ENCODE measurements at places on chromosomes 1 and 21.

DNA sequence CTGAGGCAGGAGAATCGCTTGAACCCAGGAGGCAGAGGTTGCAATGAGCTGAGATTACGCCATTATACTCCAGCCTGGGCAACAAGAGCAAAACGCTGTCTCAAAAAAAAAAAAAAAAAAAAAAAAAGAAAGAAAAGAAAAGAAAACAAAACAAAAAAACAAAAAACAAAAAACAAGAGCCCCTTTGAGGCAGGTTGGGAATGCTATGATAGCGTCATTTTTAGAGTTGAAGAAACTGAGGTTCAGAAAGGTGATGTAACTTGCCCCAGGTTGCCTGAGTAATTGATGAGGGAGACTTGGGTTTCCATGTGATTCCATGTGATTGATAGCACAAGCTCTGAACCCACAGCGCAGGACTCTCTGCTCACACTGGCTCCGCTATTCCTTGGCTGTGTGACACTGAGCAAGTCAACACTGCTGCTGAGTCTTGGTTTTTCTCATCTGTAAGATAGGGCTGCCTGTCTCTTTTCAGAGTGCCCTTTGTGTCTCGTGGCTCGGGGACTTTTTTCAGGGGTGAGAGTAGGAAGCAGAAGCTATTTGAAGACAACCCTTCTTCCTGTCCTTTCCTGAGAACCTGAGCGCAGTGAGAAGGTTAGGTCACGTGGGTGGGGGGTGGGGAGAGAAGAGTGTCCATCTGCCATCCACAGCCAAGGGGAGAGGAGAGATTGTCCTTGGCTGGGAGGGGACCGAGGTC lies 2.5 kb downstream of the CNR2 start:
- peak; percentile 59 for DNase-seq

DNA sequence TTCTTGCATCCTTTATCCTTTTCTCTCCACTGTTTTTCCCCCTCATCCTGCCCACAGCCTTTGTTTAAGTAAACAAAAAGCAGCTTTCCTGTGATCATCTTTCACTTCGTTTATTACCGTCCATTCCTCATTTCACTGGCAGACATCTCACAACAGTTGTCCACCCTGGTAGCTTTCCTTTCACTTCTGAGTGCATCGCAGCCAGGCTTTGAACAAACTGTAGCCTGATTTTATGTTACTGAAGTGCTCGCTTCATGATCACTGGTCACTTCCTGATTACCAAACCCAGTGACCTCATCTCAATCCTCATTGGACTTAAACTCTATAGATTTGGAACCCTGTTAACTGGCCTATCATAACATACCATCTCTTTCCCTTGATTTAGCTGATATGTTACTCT lies 67.7 kb downstream of the SDCCAG8 start:
- no peak for DNase-seq

DNA sequence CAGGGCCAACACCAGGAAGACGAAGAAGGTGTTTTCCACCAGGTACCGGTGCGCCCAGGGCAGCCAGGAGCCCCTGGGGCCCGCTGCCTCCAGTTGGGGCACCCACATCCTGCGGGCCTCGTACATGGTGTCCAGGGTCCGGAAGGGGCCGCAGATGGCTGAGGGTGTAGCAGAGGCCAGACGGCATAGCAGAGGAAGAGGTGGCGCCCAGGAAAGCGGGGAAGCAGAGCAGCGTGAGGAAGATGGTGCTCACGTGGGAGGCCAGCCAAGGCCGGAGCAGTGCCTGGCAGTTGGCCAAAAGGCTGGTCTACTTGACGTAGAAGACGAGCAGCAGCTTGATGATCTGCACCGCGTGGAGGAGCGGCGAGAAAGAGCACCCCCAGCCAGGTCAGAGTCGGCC lies 40.4 kb downstream of the ZNF691 start:
- DNase-seq = no peak

DNA sequence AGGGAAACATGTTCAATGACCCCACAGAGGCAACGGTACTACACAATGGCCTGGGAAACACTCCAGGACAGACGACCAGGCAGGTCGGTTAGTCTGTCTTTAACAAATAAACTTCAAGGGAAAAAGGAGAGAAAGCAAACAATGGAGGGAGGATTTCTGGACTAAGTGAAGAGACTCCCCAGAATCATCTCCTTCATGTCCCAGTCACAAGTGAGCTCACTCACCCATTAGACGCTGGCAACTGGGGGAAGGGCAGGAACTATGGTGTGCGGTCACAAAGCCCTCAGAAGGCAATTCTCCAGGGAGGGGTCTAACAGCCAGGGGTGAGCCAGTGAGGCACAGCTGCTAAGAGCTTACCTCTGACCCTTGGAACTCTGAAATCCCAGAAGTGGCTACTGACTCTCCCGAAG lies 55.7 kb upstream of the NADK start:
- DNase-seq = no peak

DNA sequence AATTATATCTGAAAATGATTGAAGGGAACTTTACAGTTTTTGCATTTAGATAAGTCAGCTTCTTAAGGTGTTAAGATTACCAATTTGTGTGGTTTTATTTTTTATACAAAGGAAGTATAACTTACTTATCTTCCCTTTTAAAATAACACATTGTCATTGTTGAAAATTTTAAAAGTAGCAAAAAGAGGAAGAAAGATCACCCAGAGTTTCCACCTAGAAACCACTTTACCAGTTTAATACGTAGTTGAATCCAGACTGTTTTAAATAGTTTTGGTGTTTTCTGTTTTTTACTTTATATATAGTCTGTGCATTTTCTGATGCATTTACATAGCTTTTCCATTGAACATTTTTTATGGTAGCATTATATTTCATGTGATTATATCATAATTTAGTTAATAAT lies 6.1 kb downstream of the CCDC18 start:
- DNase-seq = no peak

- DNase-seq = no peak
These were observed 163.5 kb downstream of the TOMM20 start for GRCh38 chr1:234965111-234965510.

GRCh38 chr1:7852804-7853683 lies at the start of gene UTS2:
TSS of gene UTS2 (minus strand) at chr1:7853065. CDS start at chr1:7853003, 62 bp downstream.
- DNase-seq = no peak

GRCh38 chr1:199132006-199132405 lies 493.2 kb downstream of the PTPRC start:
- no peak for DNase-seq

DNA sequence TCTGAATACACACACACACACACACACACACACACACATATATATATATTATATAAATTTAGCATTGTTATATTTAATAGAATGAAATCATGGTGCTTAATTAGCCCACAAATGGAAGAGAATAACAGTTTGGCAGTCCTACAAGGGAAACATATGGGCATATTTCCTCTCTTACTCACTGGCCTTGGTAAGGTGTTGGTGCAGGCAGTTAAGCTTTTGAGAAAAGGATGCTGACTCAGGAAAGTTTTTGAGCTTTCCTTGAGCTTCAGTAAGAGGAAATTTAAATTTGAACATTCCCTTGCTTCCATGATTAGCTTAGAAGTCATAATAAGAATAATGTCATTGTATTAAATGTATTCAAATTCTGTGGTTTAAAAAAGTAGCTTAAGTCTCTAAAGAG lies 37.0 kb upstream of the B3GALT5 start:
- no peak for DNase-seq

DNA sequence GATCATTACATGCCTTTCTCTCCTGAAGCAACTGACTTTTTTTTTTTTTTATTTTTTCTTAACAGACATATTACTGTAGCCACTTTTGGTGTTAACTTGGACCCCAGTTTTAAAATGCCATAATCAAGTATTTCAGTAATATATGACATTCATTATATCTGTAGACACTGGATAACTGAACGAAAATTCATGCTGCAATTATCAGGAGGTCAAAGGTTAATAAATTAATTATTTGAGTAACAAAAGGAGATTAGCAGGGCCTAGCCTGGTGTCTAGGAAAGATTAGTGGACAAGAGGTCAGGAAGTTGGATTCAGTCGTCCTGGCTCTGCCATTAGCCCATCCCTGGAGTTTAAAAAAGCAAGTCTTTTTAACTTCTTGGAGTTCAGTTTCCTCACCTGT lies 168.1 kb downstream of the TGFBR3 start:
- DNase-seq = no peak

- DNase-seq = no peak
These were observed 467.4 kb upstream of the VAMP3 start for GRCh38 chr1:7303554-7304317.

- no peak for DNase-seq
These were observed 129.1 kb upstream of the HOOK1 start for GRCh38 chr1:59685666-59686065.

- no peak for DNase-seq
These were observed 80.5 kb upstream of the VAV3 start for GRCh38 chr1:108045460-108045859.

GRCh38 chr1:119866451-119866850 lies 29.9 kb downstream of the ADAM30 start:
- DNase-seq = no peak

- DNase-seq = no peak
These were observed 22.9 kb downstream of the TCP10L start for GRCh38 chr21:32562426-32562825.

DNA sequence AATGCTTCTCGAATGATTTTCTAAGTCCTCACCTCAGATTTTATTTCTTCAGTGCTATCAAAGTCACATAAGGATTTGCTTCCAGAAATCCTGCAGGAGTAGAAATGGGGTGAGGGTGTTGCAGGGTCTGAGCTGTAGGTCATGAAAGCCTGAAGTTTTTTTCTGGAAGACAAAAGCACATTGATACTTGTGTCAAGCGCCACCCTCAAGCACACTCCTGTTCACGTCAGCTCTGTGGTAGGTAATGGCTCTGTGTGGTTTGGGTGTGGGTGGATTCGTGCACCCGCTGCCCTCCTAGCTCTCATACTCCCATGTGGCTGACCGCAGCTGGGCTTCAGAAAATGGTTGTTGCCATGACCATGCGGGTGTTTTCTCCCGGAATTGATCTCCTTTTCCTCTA lies 39.9 kb downstream of the AKNAD1 start:
- no peak for DNase-seq

GRCh38 chr1:167090314-167090942 lies at the start of gene GPA33:
TSS of gene GPA33 (minus strand) at chr1:167090377. CDS start at chr1:167090287, 90 bp downstream.
- DNase-seq = peak; percentile 60

- DNase-seq = no peak
These were observed 63.7 kb upstream of the B3GALNT2 start for GRCh38 chr1:235567812-235568503.

DNA sequence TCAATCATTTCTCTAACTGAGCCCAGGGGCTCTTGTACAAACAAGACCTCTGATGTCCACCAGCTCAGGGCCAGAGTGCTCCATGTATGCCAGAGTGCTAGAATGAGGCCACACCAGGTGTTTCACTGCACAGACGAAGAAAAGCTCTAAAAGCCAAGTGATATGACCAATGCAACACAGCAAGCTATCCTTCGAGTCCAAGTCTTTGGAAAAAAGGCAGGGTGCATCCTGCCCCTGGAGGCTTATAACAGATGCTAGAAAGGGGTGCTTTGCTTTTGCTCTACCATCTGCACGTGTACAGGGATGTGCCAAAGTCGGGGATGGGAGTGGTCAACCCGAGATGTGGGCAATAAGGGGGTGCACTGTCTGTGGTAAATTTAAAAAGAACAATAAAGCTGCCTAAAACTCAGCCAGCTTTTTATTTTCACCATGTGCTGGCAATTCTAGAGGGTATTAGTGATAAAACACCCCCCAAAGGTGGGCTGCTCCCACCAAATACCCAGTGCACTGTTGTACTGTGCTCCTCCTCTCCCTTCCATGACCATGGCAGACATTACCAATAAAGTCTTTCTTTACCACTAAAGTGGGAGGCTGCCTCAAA lies 32.1 kb downstream of the SMIM12 start:
- no peak for DNase-seq

DNA sequence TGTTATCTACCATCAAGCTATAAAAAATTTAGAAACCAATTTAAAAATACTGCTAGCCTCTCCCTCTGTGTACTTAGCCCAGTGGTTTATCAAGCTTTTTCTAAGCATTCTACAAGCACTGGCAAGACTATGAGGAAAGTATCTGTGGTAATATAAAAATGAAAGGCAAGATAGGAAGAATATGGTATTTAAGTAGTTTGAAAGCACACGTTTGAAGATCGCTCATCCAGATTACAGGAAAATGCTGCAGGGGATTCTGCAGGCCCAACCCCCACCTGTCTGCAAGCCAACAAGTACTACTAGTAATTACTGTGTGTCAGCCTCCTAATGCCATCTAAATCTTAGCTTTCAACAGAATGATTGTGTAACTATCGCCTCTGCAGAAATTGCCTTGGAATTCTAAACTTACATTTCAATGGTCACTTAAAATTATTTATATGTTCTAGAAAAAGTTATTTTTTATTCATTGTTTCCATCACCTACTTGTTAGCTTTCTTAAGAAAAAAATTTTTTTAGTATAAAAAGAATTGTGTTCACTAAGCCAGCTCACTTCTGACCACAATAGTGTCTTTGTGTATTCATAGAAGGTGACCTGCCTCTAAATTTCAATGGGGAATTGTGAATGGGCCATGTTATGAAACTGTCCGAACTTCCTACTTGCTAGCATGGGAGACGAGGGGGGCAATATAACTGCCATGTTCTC lies 8.5 kb downstream of the ERRFI1 start:
- DNase-seq = no peak

GRCh38 chr1:186872291-186872690 lies 43.5 kb downstream of the PLA2G4A start:
- no peak for DNase-seq

DNA sequence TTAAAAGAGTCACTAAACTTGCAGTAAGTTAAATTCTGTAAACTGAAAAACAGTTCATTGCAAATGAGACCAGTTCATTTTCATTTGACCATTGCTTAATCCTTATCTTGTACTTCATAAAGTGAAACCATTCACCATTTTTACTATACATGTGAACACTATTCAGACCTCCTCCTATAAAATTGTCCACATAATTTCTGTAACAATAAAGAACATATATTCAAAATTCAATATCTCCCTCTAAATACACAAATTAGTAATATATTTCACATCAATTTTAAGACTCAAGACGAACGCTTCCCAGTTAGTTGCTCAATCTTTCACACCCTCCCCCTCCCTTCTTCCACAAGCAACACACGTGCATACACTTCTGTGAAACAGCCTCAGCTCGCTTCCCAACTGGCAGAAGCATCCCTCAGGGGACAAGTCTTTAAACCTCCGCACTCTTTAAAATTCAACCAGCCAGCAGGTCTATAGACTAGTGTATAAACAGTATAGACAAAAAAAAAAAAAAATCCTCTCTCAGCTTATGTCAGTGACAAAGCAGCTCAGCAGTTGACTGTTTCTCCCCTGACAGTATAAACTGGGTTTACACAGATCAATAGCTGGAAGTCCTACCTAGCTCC lies 99.6 kb downstream of the DENND1B start:
- no peak for DNase-seq

DNA sequence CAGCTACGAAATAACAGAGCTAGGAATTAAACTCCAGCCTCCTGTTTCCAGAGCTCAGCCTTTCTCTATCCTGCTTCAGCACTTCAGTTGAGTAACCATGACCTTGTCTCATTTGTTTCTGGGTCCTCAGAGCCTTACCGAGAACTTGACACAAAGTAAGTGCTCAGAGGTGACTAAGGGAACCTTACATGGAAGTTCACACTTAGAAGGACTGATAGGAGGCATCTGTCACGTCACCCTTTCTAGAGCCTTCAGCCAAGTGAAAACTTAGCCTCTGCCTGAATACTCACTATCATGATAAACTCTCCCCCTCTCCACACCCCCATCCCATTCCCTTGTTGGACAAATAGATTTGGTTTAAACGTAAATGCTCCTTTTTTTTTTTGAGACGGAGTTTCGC lies 9.8 kb upstream of the LUZP1 start:
- DNase-seq = no peak

GRCh38 chr1:173562813-173563212 lies 40.1 kb downstream of the SLC9C2 start:
- DNase-seq = no peak

- DNase-seq = no peak
These were observed 80.7 kb downstream of the KAZN start for GRCh38 chr1:14679027-14679688.
